ENCODE measurements at places on chromosomes 1 and 21. TPM values are rescaled to one million over a fixed set of nuclear protein-coding genes. Genes with fewer than 3 reads are reported as not detected.

The SPATC1L gene
- 10.8 TPM for total RNA-seq

- DNase-seq, result no peak
- no peaks in the 10 kb centered on the region for H3K4me1 ChIP-seq
- no peak overlapping the region for H3K4me3 ChIP-seq
- H3K36me3 ChIP-seq, result no peaks in the 10 kb centered on the region
- H3K27me3 ChIP-seq, result peaks cover 4% of the 10 kb centered on the region
These were observed 66.0 kb downstream of the SYDE2 start for GRCh38 chr1:85134583-85135391.

DNA sequence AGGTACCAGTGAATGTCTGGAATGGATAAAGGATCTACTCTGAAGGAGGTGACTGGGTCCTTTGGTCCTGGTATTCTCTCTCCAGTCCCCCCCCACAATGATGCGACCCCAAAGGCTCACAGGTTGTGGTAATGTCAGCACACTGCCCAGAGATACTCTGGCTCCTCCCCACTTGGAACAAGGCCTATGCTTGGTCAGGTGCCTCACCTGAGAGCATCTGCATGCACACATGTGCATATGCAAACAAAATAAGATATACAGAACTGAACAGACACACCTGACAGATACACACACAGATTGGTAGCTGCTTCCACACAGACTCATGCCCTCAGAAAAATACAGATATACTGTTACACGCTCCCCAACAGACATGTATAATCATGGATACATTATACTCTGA is 33.5 kb downstream of the DMAP1 start:
- no peak for DNase-seq
- H3K4me1 ChIP-seq, result no peaks in the 10 kb centered on the region
- H3K27me3 ChIP-seq, result no peaks in the 10 kb centered on the region

The TRABD2B gene
- total RNA-seq, result not detected

DNA sequence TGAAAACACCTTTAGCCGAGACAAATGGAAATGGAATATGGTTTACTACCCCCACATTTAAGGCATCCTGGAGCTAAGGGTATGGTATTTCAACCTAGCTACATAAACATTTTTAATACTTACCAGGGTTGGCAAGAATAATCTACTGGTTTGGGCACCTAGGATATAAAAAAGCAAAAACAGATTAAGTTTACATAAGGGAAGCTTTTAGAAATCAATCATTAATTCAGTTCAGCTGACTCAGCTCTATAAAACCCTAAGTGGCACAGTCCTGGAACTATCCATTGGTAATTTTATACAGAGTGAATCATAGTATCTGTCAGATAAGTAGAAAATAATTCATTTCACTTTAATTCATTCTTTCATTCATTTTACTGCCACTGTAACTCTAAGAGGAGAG is 355.2 kb downstream of the VAV3 start:
- no peaks in the 10 kb centered on the region for H3K4me1 ChIP-seq
- H3K36me3 ChIP-seq, result no peaks in the 10 kb centered on the region
- DNase-seq, result no peak
- H3K27ac ChIP-seq, result no peak overlapping the region
- no peak overlapping the region for H3K4me3 ChIP-seq

- H3K4me3 ChIP-seq, result no peak overlapping the region
- H3K27ac ChIP-seq, result no peak overlapping the region
- peaks cover 5% of the 10 kb centered on the region for H3K4me1 ChIP-seq
- H3K36me3 ChIP-seq, result peaks cover 42% of the 10 kb centered on the region
These were observed 38.2 kb downstream of the PKNOX1 start for GRCh38 chr21:43012596-43012995.

- DNase-seq, result no peak
- H3K27ac ChIP-seq, result no peak overlapping the region
- H3K4me1 ChIP-seq, result peaks cover 34% of the 10 kb centered on the region
- H3K36me3 ChIP-seq, result peaks cover 4% of the 10 kb centered on the region
- H3K4me3 ChIP-seq, result no peak overlapping the region
- peaks cover 4% of the 10 kb centered on the region for H3K27me3 ChIP-seq
These were observed 2.1 kb downstream of the RPS6KA1 start for GRCh38 chr1:26531651-26532131.

GRCh38 chr1:55552636-55553035 is 337.5 kb upstream of the USP24 start:
- H3K36me3 ChIP-seq, result no peaks in the 10 kb centered on the region
- H3K4me1 ChIP-seq, result no peaks in the 10 kb centered on the region
- no peak overlapping the region for H3K4me3 ChIP-seq

DNA sequence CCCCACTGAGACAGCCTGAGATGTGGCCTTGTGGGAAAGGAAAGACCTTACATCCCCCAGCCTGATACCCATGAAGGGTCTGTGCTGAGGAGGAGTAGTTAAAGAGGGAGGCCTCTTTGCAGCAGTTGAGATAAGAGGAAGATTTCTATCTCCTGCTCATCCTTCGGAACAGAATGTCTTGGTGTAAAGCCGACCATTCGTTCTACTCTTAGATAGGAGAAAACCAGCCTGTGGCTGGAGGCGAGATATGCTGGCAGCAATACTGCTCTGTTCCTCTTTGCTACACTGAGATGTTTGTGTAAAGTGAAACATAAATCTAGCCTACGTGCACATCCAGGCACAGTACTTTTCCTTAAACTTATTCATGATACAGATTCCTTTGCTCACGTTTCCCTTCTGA is 1.5 kb upstream of the CCDC27 start:
- no peak overlapping the region for H3K27ac ChIP-seq
- peaks cover 12% of the 10 kb centered on the region for H3K4me1 ChIP-seq
- no peak for DNase-seq
- H3K4me3 ChIP-seq, result no peak overlapping the region
- no peaks in the 10 kb centered on the region for H3K27me3 ChIP-seq
- H3K36me3 ChIP-seq, result no peaks in the 10 kb centered on the region

- no peak overlapping the region for H3K4me3 ChIP-seq
- H3K27ac ChIP-seq, result no peak overlapping the region
- no peak for DNase-seq
- peaks cover 5% of the 10 kb centered on the region for H3K4me1 ChIP-seq
These were observed 7.0 kb downstream of the SIPA1L2 start for GRCh38 chr1:232622981-232623380.

GRCh38 chr1:74505928-74506710 is 6.3 kb downstream of the LRRC53 start:
- no peak for DNase-seq
- no peaks in the 10 kb centered on the region for H3K36me3 ChIP-seq
- H3K4me1 ChIP-seq, result no peaks in the 10 kb centered on the region
- H3K27ac ChIP-seq, result no peak overlapping the region
- no peaks in the 10 kb centered on the region for H3K27me3 ChIP-seq

DNA sequence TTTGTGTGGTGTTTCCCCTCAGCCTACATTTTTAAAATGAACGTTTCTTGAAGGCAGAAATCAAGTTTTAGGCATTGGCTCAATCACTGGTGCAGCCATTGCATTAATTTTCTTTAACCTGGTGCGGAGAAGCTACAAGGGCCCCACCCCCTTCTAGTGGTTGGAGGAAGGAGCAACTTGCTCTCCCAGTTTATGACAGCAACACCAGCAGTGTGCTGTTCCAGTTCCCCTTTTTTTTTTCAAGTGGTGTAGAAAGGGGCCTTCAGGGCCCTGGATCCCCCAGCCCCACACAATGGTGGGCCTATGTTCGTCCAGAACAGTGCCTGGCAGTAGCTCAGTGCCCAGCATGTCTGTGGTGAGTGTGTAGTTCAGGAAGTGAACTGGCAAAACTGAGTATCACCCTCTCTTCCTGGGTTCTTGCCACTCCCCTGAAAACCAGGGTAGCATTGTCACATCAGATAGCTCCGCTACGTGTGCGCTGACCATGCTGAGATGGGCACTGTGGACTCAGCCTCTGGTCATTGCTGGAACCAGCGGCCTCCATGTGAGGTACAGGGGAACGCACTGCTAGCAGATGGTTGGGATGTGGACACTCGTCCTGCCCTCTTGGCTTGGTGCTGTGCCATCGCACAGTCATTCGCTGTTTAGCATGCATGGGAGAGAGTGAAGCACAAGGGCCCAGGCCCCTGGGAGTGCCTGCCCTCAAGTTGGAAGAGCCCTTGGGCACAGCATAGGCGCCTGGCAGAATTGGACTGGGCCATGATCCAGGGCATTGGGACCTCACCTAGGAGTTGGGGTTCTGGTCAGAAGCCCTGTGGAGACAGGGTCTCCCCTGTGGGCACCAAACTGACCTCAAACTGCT is 7.2 kb downstream of the ARF1 start:
- H3K36me3 ChIP-seq, result peaks cover 61% of the 10 kb centered on the region
- H3K27me3 ChIP-seq, result no peaks in the 10 kb centered on the region
- H3K27ac ChIP-seq, result peak overlapping the region; percentile 66
- DNase-seq, result no peak
- H3K4me1 ChIP-seq, result peaks cover 46% of the 10 kb centered on the region

GRCh38 chr1:15584489-15585363 is at the start of gene AGMAT:
Gene AGMAT, minus strand, starts transcription at chr1:15585051. Its CDS starts 84 bp downstream, at chr1:15584967.
- H3K4me3 ChIP-seq, result peak within 1 kb of the TSS; percentile 91
- peak within 1 kb of the TSS; percentile 90 for H3K27ac ChIP-seq
- peaks cover 40% of the 10 kb centered on the region for H3K36me3 ChIP-seq
- H3K4me1 ChIP-seq, result peaks cover 22% of the 10 kb centered on the region
- H3K27me3 ChIP-seq, result no peaks in the 10 kb centered on the region

The CYB5RL gene
- 10.1 TPM for total RNA-seq

GRCh38 chr1:206002871-206003801 is at the start of gene RAB7B:
Gene RAB7B, minus strand, starts transcription at chr1:206003395. Its CDS starts 9,260 bp downstream, at chr1:205994135.
- H3K27ac ChIP-seq, result peak within 1 kb of the TSS; percentile 1
- H3K36me3 ChIP-seq, result no peaks in the 10 kb centered on the region
- no peak for DNase-seq
- H3K4me3 ChIP-seq, result no peak within 1 kb of the TSS
- peaks cover 25% of the 10 kb centered on the region for H3K4me1 ChIP-seq
- peaks cover 13% of the 10 kb centered on the region for H3K27me3 ChIP-seq

- DNase-seq, result no peak
- no peaks in the 10 kb centered on the region for H3K27me3 ChIP-seq
- H3K27ac ChIP-seq, result no peak overlapping the region
- no peaks in the 10 kb centered on the region for H3K36me3 ChIP-seq
- H3K4me3 ChIP-seq, result no peak overlapping the region
These were observed 1292.3 kb upstream of the B3GALT2 start for GRCh38 chr1:194478731-194479130.

The OR2L13 gene
- total RNA-seq, result not detected

DNA sequence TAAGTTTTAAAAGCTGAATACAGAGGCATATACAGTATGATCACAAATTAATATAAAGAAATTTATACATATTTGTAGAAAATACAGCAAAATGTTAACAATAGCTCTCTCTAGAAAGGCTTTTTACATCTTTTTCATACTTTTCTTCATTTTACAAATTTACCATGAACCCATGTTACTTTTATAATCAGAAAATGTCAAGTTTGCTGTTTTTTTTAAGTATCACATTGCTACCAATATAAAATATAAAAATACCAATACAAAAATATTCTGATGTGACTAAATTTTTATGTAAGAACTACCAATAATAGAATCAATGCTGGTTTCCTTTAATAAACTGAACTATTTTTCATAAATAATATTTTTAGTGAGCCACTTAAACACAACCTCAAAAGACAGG is 84.4 kb upstream of the TTC39A start:
- H3K4me1 ChIP-seq, result no peaks in the 10 kb centered on the region
- H3K27me3 ChIP-seq, result no peaks in the 10 kb centered on the region
- H3K4me3 ChIP-seq, result no peak overlapping the region
- no peak overlapping the region for H3K27ac ChIP-seq
- peaks cover 41% of the 10 kb centered on the region for H3K36me3 ChIP-seq
- DNase-seq, result no peak

GRCh38 chr1:109659145-109659544 is 3.2 kb downstream of the GSTM4 start:
- peaks cover 19% of the 10 kb centered on the region for H3K4me1 ChIP-seq
- peaks cover 7% of the 10 kb centered on the region for H3K36me3 ChIP-seq
- H3K4me3 ChIP-seq, result no peak overlapping the region
- no peak overlapping the region for H3K27ac ChIP-seq
- peaks cover 4% of the 10 kb centered on the region for H3K27me3 ChIP-seq

- H3K4me1 ChIP-seq, result no peaks in the 10 kb centered on the region
- H3K27ac ChIP-seq, result no peak overlapping the region
- no peaks in the 10 kb centered on the region for H3K36me3 ChIP-seq
These were observed 235.4 kb downstream of the CENPF start for GRCh38 chr1:214838351-214838750.

DNA sequence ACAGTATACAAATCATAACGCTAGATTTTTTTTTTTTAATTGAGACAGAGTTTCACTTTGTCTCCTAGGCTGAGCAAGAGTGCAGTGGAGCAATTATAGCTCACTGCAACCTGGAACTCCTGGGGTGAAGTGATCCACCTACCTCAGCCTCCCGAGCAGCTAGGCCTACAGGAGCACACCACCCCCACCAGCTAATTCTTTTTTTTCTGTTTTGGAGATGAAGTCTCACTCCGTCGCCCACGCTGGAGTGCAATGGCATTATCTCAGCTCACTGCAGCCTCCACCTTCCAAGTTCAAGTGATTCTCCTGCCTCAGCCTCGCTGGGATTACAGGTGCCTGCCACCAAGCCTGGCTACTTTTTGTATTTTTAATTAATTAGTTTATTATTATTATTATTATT is 21.3 kb downstream of the NPR1 start:
- no peak overlapping the region for H3K4me3 ChIP-seq
- H3K4me1 ChIP-seq, result no peaks in the 10 kb centered on the region
- no peak for DNase-seq
- no peaks in the 10 kb centered on the region for H3K36me3 ChIP-seq
- H3K27me3 ChIP-seq, result no peaks in the 10 kb centered on the region

DNA sequence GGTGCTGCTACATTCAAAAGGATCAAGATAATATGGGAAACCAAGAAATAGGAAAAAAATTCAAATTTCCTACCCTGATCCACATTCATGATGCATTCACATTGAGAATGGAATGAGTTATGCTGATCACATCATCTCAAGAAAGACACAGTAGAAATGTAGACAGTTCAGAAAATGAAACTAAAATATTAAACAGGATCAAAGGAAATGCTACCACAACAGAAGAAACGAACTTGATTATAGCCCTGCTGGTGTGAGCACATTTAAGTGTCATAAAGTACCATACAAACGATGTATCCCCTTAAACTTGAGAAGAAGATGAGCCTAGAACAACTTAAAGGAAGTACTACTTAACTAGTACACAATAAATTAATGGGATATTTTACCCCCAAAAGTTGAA is 21.3 kb downstream of the SYDE2 start:
- H3K4me1 ChIP-seq, result peaks cover 10% of the 10 kb centered on the region
- peak overlapping the region; percentile 2 for H3K4me3 ChIP-seq
- no peaks in the 10 kb centered on the region for H3K36me3 ChIP-seq

GRCh38 chr1:225318706-225319575 is 108.9 kb downstream of the LBR start:
- H3K27me3 ChIP-seq, result peaks cover 5% of the 10 kb centered on the region
- H3K4me3 ChIP-seq, result no peak overlapping the region
- no peaks in the 10 kb centered on the region for H3K4me1 ChIP-seq
- no peaks in the 10 kb centered on the region for H3K36me3 ChIP-seq
- peak; percentile 72 for DNase-seq

The TENT5C gene
- total RNA-seq, result 3.5 TPM

The PDPN gene
- not detected for total RNA-seq

The LCE1C gene
- not detected for total RNA-seq

The RGS1 gene
- 5.1 TPM for total RNA-seq

GRCh38 chr1:214979191-214979590 is 103.3 kb upstream of the KCNK2 start:
- no peaks in the 10 kb centered on the region for H3K36me3 ChIP-seq
- H3K4me1 ChIP-seq, result no peaks in the 10 kb centered on the region
- no peak for DNase-seq
- H3K4me3 ChIP-seq, result no peak overlapping the region
- H3K27ac ChIP-seq, result no peak overlapping the region

GRCh38 chr1:56437959-56438358 is 141.4 kb downstream of the PLPP3 start:
- H3K27ac ChIP-seq, result no peak overlapping the region
- H3K4me1 ChIP-seq, result no peaks in the 10 kb centered on the region
- H3K27me3 ChIP-seq, result no peaks in the 10 kb centered on the region
- no peaks in the 10 kb centered on the region for H3K36me3 ChIP-seq

All from activated CD4-positive, alpha-beta T cell treated with anti-CD3 and anti-CD28 coated beads, Interleukin-2, amount 10 ng/mL, durations not matched to agents 24 days and 14 days (primary cell).